T-helper 22 cell (primary cell): ENCODE measurements at places on chromosomes 2 and 18.

DNA sequence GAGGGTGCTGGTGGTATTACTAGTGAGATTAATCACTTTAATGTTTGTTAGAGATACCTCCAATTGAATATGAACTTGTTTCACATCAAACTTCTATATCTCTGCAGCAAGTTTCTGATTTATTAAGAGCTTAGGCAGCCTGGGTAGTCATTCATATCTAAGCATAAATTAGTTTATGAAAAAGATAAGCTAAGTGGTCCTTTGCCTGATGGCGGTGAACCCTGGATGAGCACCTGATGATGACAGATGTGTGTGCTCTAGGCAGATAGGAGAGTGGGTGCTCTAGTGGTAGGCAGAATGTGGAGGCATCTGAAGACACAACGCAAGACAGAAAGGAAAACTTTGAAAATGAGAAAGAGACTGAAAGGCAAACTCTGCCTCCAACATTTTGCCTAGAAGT is 5.0 kb downstream of the FKBP7 start:
- no peak for DNase-seq

GRCh38 chr2:207337234-207338219 is 171.8 kb upstream of the KLF7 start:
- no peak for DNase-seq

GRCh38 chr2:63189026-63189425 is 138.4 kb downstream of the OTX1 start:
- no peak for DNase-seq

DNA sequence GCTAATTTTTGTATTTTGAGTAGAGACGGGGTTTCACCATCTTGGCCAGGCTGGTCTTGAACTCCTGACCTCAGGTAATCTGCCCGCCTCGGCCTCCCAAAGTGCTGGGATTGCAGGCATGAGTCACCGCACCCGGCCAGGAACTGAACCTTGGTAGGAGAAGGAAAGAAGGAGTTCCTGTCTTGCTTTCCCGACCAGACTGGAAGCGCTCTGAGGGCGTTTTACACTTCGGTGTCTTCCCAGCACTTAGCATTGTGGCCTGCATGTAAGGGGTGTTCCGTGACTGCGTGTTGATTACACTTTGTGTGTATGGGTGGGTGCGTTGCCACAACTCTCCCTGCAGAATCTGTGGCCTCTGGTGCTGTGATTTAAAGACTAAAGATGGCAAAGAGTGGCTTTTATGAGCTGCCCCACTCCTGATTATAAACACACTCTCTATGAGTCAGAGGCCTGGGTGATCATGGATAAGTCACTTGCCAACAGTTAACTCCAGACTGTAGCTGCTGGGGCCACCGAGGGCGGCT is 46.0 kb downstream of the ODC1 start:
- DNase-seq: no peak

DNA sequence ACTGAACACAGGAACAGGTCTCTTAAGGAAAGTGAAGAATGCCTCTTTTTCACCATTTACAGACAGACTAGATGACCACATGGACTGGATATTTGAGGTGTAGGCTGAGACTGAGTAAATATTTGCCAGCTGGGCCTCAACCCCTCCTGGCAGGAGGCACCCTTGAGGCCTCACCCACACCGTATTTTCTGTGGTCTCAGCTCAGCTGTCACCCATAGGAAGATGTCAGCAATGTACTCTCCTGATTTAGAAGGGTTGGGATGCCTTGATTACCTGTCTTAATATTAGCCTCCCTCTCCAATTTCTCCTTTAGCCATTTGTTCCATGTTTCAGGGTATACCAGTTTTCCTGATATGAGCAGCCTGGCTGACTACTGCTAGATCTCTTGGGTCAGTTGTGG is 20.3 kb downstream of the ADCYAP1 start:
- DNase-seq: no peak

- DNase-seq: no peak
These were observed 392.4 kb downstream of the TXNL1 start for GRCh38 chr18:56245866-56246580.

- DNase-seq: no peak
These were observed 70.8 kb upstream of the SMAD7 start for GRCh38 chr18:49021433-49022129.

DNA sequence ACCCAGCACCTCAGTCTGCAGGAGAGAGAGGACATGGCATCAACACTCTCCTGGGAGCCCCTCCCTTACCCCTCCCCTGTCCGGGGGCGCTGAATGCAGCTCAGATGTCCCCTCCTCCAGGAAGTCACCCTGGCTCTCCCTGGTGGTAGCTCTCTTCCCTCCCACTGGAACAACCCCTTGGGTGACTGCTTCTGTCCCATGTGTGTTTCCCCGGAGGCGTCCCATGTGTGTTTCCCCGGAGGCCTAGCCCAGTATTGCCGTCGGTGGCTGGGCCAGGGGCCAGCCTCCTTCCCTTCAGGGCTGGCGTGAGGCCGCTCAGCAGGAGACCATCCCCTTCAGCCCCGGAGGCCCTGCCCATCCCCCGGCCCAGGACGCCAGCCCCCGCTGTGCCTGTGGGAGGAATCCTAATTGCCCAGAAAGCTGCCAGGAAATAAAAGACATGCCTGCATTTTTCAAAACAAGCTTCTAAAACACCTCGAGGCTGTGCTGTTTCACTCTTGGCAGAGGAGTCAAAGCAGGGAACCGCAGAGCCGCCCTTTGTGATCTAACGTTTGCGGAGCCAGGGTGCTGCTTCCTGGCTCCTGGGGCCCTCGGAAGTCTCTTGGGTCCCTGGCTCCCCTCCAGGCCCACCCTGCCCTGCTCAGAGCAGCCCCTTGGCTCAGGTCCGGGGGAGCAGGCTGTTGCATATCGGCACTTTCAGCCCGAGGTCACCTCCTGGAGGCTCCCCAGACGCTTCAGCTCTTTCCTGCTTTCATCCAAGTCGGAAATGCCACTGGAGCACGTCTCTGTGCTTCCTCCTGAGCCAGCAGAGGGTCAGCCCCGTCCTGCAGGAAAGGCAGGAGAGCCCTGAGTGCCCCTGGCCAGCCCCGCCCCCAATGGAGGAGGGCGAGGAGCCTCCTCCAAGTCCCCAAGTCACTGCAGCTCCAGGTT is 11.4 kb downstream of the SNED1 start:
- no peak for DNase-seq

DNA sequence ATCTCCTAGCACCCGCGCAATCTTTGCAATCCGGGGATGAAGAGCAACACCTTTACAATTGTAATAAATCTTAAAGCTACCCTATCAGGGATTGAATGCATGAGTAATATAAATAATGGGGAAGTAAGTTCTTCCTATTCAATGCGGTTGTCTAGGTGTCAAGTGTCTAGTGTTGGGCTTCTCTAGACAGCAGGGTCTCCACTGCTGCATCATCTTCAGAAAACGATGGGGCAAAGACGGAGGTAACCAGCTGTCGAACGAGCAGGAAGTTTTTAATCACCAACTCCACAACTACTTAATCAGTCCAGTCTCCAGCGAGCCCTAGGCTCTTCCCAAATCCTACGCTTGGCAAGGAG is 573 bp downstream of the STAM2 start:
- no peak for DNase-seq

DNA sequence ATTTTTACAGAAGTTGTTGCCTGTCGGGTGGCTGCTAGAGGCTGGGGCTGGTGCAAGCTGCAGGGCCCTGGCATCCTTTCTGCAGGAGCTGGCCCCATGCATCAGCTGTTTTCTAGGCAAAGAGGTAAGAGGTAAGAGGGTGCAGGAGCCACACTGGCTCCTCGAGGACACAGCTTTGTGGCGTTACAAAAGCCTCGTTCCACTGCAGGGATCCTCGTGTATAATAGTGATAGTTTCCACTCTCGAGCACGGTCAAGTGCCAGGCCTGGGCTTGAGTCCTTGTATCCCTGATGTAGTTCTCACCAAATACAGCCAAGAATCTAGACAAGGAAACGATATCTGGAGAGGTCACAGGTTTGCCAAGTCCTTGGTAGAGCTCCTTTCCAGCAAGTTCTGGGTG is 33.2 kb upstream of the FHOD3 start:
- no peak for DNase-seq

GRCh38 chr18:13120255-13120654 is 98.3 kb upstream of the LDLRAD4 start:
- DNase-seq: no peak

- DNase-seq: no peak
These were observed 335.6 kb downstream of the PIK3C3 start for GRCh38 chr18:42290318-42291307.

DNA sequence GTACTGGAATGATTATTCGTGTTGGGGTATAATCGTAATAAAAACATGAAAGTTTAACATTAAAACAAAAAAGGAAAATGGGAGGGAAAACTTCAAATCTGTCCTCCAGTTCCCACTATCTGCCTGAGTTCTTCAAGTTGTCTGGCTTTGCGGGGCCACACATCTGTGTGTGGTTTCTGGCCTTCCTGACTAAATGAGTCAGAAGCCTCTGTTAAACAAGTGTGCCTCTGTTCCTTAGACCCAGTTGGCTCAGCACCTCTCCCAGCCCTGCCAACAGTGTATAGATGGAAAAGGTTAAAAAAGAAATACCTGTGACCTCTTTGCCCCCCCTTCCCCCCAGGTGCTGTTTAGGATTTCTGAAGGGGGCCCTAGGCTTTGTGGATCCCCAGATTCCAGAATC is 30.2 kb downstream of the XDH start:
- DNase-seq: no peak

DNA sequence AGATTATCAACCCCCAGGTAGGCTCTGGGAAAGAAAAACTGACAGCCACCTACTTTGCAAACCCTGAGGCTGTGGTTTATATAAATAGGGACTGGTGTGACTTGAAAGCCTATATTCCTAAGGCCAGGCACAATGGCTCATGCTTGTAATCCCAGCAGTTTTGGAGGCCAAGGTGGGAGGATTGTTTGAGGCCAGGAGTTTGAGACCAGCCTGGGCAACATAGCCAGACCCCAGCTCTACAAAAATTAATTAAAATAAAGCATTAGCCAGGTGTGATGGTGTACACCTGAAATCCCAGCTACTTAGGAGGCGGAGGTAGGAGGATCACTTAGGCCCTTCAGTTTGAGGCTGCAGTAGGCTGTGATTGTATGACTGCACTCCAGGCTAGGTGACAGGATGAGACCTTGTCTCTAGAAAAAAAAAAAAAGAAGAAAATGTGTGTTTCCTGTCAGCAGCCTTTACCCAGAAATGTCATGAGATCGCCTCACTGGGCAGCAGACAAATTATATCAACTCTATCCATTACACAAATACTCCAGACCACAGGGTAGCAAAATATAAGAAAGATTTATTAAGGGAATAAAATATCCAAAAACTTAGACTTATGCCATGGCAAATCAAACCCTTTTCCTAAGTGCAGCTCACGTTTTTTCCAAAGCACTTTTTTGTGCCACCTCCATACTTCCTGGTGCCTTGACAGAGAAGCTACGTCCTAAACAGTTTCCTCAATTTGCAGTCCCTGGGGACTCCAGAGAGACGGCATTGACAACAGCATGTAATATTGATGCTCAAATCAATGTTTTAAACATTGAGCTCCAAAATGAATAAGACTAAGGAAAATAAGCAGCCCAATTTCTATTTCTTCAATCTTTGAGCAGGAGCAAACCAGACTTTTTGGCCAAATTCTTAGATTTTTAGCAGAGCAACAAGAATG is 190.8 kb upstream of the NDUFV2 start:
- no peak for DNase-seq

DNA sequence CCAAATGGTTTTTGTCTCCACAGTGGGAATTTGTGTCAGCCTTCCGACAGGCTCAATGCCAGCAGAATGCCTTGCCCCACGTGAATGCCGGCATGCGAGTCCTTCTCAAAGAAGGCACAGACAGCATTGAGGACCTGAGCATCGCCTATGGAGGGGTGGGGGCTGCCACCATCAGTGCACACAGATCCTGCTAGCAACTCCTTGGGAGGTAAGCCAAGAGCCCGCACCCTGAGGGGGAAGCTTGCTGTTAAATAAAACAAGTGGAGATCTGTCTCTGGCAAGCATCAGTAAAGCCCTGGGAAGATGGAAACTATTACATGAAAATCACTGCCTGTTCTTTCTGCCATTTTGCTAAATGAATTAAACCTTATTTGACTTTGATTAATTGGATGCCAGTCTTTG is 67.5 kb upstream of the BZW1 start:
- DNase-seq: no peak

DNA sequence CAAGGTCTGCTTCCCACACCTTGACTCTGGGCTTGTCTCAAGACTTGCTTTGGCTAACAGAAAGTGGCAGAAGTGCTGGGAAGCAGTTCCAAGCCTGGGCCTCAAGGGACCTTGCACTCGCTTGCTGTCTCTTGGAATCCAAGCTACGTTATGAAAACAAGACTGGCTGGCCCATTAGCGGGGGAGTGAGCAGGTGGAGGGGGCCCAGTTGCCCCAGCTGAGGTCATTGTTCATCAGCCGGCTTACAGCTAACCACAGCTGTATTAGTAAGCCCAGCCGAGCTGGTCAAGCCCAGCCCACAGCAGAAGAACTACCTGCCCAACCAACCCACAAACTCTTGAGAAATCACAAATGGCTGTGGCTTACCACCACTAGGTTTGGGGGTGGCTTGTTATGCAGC is 63.1 kb downstream of the MARCO start:
- no peak for DNase-seq

- no peak for DNase-seq
These were observed 366.0 kb upstream of the SLC14A2 start for GRCh38 chr18:45249246-45249661.

DNA sequence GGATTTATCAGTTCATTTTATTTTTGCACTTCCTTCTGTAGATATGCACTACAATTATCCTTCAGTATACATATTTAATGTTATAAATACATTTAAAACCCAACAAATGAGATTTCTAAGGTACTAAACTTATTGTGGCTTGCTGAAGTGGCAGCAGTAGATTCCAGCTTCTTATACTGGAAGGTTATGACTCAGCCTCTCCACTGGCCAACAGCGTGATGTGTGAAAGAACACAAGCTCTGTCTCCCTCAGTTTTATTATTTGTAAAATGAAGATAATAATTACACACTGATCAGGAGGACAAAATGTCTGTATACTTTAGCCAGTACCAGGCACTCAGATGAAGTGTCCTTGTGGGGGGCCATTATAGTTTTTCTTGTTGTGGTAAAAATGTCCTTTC is 1147.1 kb downstream of the CNTNAP5 start:
- DNase-seq: no peak

GRCh38 chr2:121532894-121533293 is 2.2 kb downstream of the RNU4ATAC start:
- no peak for DNase-seq

- no peak for DNase-seq
These were observed 58.9 kb downstream of the ANKMY1 start for GRCh38 chr2:240498958-240499260.

DNA sequence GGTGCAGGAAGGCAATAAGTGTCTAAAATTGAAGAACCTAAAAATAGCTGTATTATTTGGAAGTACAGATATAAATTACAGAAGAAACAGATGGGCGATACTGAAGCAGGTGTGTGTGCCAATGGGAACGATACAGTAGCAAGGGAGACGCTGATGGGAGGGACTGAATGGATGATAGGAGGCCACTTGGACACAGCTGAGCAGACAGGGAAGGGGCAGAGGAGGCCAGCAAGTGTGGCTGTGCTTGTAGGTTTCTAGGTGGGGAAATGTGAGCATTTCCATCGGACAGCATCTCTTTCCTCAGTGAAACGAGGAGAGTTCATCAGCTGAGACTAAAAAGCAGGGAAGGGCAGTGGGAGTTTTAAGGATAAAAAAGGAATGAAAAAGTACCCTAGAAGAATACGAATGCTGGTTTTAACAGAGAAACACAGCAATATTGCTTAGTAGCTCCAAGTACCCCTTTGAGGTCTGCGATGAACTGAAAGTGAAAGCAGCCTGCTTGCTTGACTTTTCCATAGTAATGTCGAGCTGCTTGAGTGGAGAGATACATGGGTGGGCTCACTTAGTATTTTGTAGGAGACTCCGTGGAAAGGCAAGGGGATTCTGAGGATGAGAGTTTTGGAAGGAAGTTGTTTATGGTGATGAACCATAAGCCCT is 91.7 kb upstream of the EPC2 start:
- no peak for DNase-seq

GRCh38 chr2:219426534-219427136 is 8.0 kb upstream of the SPEG start:
- no peak for DNase-seq
